Stimulated activated CD8-positive, alpha-beta memory T cell treated with anti-CD3 and anti-CD28 coated beads, Interleukin-4, amount 100 ng/mL, for 1 hour (primary cell): ENCODE measurements at places on chromosomes 3 and 15.
A peak's percentile ranks its signal among the peaks of the same experiment; 100 is the strongest.

GRCh38 chr15:87681104-87681503 is 575.4 kb downstream of the NTRK3 start:
- DNase-seq, result no peak

GRCh38 chr15:40037721-40038120 is 1.3 kb downstream of the SRP14 start:
- no peak for DNase-seq

- DNase-seq, result no peak
These were observed 217.6 kb downstream of the KBTBD8 start for GRCh38 chr3:67215690-67216089.

DNA sequence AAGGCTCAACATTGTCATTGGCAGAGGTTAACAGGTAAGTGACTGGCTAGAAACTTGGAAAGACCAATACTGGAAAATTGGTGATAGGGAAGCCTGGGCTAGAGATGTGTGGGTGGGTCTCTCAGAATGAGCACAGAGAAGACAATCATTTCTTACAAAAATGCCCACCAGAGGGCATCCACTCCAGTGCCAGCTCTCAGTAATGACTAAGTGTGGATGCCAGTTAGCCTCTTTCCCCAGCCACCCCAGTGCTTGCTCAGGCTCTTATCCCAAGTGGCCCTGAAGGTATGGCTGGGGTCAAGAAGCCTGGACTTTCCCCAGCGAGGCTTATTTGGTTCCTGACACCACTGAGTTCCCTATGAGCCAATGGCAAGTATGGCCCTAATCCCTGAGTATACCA is 115.9 kb upstream of the ST8SIA2 start:
- DNase-seq, result no peak

DNA sequence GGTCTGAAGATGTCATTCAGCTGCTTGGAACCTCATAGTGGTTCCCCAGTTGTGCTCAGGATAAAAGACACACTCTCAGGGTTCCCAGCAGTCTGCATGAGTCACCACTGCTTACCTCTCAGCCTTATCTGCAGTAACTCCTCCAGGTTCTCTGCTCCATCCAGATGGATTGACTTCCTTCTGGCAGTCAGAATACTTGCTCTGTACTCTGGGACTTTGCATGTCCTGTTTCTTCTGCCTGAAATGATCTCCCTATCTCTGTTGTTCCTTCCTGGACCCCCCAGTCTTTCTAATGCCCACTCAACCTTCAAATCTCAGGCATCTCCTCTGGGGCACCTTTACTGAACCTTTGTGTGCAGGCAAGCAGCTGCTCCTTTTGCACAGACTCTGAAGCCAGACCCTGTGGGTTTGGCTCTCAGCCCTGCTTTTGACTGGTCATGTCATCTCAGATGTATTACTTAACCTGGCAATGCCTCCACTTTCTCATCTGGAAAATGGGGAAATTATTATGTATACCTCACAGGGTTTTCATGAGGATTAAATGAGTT is 38.4 kb downstream of the ITPR1 start:
- no peak for DNase-seq

- DNase-seq, result no peak
These were observed 145.1 kb downstream of the TP63 start for GRCh38 chr3:189776149-189776824.

DNA sequence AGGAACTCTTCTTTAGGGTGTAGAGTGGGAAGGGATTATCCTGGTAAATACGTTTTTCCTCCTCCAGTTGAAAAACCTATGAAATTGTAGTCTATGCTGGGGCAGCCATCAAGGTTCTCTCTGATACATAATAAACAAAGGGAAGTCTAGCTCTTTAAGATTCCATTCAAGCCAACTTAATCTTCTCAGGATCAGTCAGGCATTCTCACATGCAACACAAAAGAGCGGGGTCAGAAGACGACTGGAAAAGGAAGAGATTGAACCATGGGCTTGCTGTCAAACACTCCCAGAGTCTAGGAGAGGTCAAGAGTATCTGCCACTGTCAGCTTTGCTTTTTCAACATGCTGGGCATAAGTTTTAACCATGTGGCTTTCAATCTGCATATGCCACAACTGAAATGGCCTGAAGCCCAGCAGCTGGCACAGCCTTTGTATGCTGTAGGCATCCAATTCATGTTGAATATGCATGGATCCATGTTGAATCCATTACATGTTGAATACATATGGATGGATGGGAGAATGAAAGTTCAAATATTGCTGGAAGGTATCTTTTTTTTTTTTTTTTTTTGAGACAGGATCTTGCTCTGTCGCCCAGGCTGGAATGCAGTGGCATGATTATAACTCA is 8.5 kb downstream of the TRAT1 start:
- no peak for DNase-seq

- no peak for DNase-seq
These were observed 102.4 kb downstream of the LSM3 start for GRCh38 chr3:14281053-14281452.

GRCh38 chr3:141854599-141854998 is 21.8 kb upstream of the ATP1B3 start:
- DNase-seq, result no peak

- no peak for DNase-seq
These were observed 11.2 kb upstream of the MST1R start for GRCh38 chr3:49914906-49915305.

DNA sequence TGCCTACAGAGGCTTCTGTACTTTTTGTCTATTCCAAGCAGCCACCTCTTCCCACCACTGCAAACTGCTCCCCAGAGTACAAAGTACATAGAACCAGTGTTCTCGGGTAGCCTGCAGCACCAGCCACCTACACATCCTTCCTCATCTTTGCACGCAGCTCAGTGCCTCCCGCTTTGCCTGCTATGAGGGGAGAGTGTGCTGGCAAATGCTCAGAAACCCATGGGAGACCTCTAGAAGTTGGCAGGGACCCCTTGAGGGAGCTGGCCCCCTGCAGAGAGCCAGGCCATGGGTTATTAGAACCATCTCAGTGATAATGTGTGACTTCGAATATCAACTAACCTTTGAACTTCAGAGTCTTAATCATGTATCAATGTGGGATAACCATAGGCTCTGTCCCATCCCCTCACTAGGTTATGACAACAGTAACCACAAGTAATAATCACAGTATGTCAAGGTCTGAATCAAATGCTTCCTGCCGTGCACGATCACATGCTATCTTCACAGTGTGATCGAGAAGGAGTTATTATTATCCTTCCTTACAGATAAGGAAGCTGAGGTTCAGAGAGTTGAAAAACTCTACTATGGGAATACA is 22.8 kb upstream of the SMAD3 start:
- no peak for DNase-seq

DNA sequence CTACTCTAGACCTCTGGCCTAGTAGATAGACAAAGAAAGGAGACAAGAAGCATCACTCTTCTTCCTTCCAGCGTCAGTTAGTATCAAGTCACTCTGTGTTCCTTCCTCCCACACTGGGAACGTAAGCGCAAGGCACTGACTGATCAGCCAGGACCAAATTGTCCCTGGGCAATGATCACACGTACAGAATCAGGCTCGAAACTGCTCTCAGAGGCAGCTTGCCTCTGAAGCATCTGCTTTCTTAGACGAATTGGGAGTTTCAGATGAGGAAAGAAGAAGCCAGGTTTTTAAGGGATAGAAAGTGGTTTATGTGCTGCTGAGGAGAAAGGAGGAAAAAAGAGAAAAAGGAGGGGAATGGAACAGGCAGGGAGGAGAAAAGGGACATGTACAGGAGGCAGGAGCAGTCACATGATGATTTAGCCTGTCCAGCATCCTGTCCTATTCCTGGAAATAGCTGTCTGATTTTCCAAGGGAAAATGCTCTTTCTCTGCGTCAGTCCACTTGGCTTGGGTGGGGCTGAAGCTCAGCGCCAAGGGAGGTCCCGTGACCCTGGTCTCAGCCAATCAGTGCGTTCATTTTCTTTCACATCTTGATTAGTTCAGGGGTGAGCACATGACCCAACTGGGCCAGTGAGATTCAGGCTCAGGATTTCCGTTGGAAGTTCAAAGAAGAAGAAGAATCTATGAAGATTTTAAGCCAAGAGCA is 102.0 kb upstream of the PRICKLE2 start:
- DNase-seq, result no peak

GRCh38 chr3:129461022-129461421 is 21.0 kb downstream of the IFT122 start:
- DNase-seq, result no peak

GRCh38 chr15:78437107-78437761 is 782 bp upstream of the IREB2 start:
- no peak for DNase-seq

GRCh38 chr15:68578980-68579935 is at the start of gene CORO2B:
TSS of gene CORO2B (plus strand) at chr15:68578993. CDS start at chr15:68579263, 270 bp downstream.
- DNase-seq, result no peak

DNA sequence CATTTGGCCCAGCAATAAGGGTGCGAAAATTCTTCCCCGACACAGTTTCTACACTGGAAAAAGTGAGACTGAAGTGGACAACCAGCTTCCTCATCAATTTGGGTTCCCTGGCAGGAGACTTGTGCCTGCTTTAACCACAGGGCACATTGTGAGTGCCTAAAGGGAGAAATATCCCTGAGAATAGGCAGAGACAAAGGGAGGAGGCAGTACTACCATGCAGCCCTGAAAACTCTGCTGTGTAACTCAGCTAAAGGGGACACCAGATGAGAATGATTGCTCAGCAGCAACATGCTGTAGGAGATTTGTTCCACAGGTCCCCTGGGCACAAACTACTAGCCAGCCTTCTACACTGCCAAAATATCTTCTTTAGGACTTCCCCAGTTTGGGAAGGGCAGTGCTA is 15.6 kb upstream of the KPNA4 start:
- no peak for DNase-seq

DNA sequence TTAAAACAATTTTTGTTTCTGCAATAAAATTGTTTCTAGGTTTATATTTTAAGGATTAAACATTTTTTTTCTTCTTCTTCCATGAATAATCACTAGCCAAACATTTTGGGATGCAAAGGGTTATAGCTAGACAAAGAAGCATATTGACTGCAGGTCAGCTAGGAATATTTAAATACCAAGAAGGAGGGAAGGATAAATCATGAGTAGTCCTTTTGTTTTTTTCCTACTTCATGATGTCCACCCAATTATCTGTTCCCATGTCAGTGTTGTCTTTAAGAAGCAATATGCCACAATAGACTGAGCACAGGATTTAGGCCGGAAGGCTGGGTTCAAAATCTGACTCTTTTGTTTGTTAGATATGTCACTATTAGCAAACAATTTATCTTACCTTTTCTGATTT is 82.1 kb downstream of the VPS8 start:
- DNase-seq, result no peak

DNA sequence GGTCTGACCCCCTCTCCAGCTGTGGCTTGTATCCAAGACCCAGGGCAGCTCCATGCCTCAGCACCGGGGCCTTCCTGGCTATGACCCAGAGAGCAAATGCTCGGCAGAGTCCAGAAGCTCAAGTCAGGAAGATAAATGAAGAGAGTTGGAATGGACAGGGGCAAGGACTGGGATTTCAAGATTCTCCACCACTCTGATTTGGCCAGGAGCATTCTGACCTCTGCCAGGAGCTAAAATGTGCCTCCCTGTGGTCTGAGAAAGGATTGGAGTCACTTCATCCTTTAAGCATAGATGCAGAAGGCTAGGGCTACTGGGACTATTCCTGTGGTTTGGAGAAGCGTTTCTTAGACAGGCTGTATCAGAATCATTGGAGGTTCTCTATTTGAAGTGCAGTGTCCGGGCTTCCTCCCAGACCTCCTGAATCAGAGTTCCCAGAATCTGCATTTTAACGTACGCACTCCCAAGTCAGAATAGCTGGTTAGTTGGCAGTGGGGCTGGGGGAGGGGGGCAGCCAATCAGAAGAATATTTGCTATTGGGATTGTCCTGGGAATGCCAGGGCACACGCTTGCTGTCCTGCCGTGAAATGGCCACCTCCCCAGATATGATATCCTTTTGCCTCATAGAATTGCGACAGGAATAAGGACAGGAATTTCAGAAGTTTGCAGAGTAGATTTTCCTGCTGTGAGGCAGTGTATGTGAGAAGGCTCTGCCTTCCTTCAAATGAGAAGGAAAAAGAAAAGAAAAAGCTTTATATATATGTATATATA is 57.4 kb downstream of the HRH1 start:
- DNase-seq, result no peak

GRCh38 chr3:196215493-196216020 is 777 bp upstream of the SLC51A start:
- no peak for DNase-seq

- no peak for DNase-seq
These were observed 78.6 kb downstream of the CTNNB1 start for GRCh38 chr3:41277790-41278465.

GRCh38 chr15:39777496-39777895 is 5.1 kb downstream of the FSIP1 start:
- no peak for DNase-seq

- DNase-seq, result no peak
These were observed 4.6 kb upstream of the APBA2 start for GRCh38 chr15:28881170-28881569.

- DNase-seq, result no peak
These were observed 17.7 kb upstream of the GK5 start for GRCh38 chr3:142243134-142243533.

DNA sequence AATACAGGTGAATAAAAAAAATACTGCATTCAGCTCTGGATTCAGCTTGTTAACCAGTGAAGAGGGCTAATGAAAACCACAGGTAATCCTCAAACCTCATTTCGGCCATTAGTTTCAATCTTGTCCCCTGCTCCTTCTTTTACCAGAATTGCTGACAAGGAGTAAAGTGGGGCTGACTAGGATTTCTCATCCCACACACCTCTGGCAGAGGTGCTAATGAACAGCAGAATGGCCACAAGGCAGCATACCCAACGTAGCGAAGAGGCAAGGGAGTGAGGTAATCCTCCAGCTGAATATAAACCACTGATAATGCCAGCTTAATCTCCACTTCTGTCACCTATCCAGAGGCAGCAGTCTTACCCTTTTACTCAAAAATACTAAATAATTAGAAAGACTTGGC is 248.8 kb upstream of the CDIN1 start:
- DNase-seq, result no peak

DNA sequence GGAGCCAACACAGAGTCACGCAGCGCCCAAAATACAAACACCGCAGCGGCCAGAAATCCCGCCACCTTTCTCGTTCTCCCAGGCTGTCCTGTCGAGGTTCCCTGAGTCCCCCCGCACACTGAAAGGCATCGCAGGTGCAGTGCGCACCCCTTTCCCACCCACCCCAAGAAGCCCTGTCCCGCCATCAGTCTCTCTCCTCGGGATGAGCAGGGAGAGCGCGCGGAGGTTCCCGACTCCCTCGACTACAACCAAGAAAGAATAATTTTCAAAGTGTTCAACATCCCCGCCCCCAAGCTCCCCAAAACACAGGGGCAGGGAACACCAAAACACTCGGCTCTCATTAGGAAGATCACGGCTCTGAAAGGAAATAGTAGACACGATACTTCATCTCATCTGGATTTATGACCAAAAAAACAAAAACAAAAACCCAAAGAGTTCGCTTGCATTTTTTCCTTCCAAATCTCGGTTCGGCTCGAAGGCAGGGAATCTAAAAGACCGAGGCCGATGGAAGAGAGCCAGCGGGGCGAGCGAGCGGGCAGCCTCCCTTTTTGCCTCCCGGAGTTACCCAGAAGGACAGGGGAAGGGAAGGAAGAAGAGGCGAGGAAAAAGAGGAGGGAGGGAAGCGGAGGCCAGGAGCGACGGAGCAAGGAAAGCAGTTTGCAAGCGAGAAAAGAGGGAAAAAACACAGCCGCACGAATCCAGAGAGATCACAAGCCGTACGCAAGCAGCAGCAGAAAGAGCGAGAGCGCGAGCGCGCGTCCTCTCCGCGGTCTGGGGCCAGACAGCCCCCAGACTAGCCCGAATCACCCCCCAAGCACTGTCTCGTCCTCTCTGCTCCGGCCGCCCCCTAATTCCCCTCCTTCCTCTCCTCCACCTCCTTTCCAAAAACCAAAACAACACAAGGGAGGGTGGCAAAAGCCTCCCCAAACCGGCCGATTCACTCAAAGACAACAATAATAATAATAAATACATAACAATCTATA is 808 bp downstream of the BCL6 start:
- peak; percentile 25 for DNase-seq
